ENCODE measurements at places on chromosomes 4 and X.

DNA sequence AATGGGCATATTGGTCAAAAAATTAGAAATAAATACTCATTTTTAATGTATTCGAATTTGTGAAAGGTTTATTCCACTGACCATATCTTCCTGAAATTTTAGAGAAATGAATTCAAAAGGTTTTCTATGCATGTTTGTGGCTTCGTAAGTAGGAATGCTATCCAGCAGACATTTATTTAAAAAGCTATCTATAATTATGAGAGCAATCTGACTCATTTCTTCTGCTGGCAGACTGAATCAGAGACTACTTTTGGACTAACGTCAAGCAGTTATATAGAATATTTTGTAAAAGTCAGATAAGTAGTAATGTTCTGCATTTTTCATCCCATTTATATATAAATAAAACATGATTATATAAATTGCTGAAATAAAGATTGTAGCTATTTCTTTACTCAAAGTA is 125.0 kb downstream of the SPCS3 start:
- DNase-seq = no peak

- DNase-seq = no peak
Observed at GRCh38 chr4:79292008-79292407, 33.9 kb downstream of the NAA11 start.

DNA sequence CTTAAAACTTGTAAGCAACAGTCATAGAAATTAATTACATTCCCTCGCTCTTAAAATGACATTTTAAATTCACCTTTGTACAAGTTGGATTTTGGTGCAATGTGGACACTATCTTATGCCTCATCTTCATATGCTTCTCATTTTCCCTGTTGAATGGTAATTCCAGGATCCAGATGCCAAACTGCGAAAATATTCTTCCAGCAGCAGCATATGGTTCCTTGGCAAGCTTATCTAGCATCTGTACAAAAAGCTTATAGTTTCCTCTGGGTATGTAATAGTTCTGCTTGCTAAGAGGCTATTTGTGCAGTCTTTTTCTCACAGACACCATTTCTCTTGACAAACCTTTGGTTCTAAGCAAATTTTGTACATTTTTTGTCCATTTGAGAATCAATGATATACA is 2079.7 kb upstream of the AGA start:
- no peak for DNase-seq

- DNase-seq = no peak
Observed at GRCh38 chr4:70437197-70437596, 34.8 kb upstream of the MUC7 start.

GRCh38 chr4:80082693-80083092 is 9.7 kb upstream of the ANTXR2 start:
- no peak for DNase-seq

GRCh38 chr4:149077181-149077580 is 635.0 kb upstream of the NR3C2 start:
- no peak for DNase-seq

DNA sequence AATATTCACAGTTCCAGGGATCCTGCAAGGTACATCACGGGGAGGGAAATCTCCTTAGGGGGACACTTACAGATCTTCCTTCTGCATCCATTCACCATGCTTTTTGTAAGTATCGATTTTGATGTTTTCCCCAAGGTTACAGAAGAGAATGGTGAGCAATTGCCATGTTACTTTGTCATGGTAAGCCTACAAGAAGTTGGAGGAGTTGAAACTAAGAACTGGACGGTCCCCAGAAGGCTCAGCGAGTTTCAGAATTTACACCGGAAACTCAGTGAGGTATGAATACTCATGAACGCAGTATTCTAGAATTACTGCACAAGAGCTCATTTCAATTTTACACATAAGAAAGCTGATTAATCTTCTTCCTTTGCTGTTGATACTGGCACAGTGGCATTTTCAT is 53.9 kb downstream of the LRP2BP start:
- no peak for DNase-seq
